ENCODE measurements at places on chromosomes 1 and 21.

- DNase-seq: no peak
Measured at GRCh38 chr21:29219165-29219770, 79.5 kb upstream of the BACH1 start.

DNA sequence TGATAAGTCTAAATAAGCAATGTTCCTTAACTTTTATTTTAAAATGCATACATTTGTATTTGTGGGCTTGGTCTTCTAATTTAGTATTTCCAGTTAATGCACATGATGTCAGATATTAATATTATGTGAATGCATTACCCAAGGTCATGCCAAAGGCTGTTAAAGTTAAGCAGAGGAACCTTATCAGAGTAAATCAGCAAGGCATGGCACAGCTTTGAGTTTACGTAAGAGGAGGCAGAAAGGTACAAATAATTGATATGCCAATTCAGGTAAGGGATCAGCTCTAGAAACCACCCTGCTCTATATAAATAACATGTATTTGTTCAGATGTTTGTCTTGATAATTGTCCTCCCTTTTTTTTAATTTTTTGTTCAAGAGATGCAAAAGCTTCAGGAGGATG is 64.5 kb upstream of the CHRM3 start:
- no peak for DNase-seq

- DNase-seq: no peak
Measured at GRCh38 chr1:212070720-212071302, 35.3 kb downstream of the DTL start.

DNA sequence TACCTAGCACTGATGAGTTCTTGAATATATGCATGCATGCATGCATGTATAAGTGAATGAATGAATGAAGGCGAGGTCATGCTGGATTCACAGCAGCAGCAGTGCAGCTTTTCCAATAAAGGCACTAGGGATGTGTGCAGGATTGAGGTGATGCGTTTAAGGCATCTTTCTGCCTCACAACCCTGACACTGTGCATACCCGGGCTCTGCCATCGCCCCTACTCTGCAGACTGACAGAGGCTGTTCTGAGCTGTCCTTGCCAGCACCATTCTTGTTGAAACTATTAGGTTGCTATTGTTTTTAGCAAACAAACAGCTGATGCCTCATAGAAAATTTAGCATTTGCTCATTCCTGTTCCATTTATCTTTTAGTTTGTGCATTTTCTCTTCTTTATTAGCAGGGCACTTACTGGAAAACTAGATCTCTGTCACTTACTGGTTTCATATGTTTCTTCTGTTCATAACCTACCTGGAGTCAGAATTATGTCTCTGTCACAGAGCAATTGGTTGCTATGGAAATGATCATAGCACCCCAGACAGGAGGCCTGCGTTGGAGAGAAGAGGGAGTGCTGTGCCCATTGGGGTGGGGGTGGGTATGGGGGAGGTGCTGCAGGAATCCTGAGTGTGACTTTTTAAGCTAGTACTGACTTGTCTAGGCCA is 79.0 kb downstream of the CD58 start:
- DNase-seq: no peak

- no peak for DNase-seq
Measured at GRCh38 chr1:100065183-100065968, 67.4 kb downstream of the SASS6 start.

DNA sequence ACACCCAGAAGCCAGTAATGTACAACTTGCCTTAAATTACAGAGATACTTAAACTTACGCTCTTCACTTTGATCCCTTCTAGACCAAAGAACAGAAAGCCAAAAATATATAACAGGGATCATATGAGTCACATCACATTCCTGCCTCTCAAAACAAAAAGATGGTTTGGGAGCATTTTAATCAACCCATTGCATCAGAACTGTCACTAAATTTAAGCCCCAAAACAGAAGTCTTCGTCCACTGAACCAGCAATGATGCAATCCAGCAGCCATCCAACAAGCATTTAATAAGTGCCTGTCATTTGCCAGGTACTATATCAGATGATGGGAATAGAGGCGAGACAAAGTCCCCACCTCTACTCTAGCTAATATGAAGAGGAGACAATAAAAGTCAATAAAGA is 42.7 kb upstream of the GLIS1 start:
- DNase-seq: no peak

- DNase-seq: no peak
Measured at GRCh38 chr1:4380564-4381168, 273.7 kb upstream of the AJAP1 start.

DNA sequence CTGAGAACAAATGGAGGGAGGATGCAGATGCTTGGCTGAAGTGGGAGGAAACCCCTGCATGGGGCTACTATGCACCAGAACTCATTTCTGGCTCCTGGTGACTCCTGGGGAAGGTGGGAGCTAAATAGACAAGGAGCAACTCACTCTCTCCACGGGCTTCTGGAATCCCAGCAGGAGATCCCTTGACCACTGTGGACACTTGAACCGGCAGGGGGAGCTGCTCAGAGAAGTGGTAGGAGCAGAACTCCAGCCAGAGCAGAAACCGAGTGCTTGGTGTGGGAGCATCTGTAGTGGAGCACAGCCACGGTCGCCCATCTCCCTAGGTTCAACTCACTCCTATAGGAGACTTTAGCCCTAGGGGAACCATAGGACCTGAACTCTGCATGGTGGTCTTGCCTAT is 205.6 kb upstream of the GJB5 start:
- DNase-seq: no peak

GRCh38 chr1:243849421-243850201 is 432 bp downstream of the AKT3 start:
- no peak for DNase-seq

- no peak for DNase-seq
Measured at GRCh38 chr21:22871692-22872091, 1873.5 kb downstream of the NCAM2 start.

GRCh38 chr1:56627636-56628039 is 17.5 kb upstream of the PRKAA2 start:
- DNase-seq: no peak

DNA sequence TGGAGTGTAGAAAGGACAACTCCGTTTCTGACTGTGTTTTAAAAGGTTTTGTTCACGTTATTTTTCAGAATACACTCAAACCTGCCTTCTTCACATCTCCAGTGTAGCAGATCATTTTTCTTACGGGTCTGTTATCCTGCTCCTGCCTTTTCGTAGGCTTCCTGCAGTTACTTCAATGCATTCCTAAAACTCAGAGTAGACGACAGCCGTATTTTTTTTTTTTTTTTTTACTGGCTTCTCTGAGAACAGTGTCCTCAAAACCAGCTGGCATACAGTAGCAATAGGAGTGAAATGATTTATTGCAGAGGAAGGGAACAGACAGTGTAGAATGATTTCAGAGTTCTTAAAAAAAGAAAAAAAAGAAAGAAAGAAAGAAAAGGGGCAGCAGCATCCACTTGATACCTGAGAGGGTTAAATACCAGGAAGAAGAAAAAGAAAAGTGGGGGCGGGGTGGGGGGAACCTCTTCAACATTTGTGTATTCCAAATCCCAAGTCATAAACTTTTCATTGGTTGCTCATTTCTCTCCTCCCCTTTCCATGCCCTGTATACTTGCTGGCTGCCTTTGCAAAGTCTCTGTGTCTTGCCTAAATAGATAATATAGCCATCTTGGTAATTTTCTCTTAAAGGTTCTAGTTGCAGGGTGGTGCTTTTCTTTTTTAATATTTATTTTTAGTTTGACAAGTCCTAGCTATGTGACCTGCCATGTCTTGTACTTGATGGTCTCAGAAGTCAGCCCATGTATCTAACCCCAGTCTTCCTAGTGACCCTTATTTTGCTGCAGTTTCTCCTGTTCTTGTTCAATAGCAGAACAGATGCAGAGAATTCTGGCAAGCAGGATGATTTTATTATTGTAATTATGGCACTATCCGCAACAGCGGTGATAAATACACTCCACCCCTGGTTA is 2.8 kb downstream of the TGFB2 start:
- DNase-seq: no peak

DNA sequence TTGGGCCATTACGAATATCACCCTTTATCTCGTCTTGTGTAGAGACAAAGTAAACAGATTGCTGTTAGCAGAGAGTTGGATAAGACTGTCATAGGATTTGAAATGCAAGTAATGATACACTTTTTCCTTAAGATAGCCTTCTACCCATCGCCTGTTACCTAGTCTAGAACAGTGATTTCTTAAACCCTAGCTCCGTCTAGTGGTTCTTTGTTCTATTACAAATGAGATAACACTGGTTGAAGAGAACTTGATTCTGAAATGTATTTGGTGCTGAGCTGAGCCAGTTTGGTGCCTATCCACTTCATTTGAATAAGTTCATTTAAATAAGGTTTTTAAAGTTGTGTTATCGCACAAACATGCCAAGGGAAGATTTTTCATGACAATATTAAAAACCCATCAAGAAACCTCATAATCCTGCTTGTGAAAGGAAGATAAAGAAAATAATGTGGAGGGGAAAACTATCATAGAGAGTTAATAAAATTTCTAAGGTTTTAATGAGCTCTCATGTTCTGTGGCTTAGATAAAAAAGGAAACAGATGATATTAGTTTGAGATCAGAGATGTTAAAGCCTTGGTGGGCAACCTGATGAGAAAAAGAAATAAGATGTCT is 1.5 kb upstream of the KCNH1 start:
- no peak for DNase-seq

- no peak for DNase-seq
Measured at GRCh38 chr1:226001963-226002666, 3.0 kb upstream of the SDE2 start.

- DNase-seq: no peak
Measured at GRCh38 chr1:21685946-21686678, 17.0 kb upstream of the RAP1GAP start.

DNA sequence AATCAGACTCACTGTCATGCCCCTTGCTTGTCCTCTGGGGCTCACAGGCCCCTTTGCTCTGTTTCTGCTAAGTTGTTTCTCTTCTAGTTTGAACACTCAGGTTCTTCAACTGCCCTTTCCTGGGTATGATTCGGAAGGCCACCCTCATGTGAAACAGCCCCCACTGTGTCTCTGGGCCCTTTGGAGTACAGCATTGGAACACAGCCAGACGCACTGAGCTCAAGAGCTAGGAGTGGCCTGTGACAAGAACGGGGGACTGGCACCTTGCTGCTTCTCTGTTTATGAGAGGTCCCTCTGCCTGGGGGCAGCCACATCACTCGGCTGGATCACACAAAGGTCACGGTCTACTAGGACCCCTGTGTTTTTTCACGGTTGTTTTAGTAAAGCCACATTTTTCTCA is 114.4 kb upstream of the ZC3H12A start:
- DNase-seq: no peak

DNA sequence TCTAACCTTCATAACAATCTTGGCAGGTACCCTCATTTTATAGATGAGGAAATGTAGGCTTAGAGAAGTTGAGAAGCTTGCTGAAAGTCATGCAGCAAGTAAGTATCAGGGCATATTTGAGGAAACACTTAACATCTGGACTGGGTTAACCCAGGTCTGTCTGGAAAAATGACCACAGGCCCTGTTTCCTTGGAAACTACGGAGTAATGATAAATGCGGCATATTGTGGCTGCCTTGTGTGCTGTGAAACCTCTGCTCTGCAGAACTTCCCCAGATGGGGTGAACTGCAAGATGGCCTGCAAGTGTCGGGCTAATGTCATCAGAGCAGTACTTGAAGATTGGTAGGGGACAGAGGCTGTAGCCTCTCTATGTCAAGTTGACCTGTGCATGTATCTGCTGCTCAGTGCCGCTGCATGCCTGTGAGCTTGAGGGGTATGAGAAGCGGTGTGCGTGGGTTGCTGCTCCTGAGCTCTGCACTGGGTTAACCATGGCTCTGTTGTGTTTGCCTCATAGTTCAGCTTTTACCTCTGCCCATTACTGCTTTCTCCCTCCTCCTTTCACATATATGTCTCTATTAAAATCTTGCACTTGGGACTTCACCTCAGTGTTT is 83.1 kb downstream of the WDR3 start:
- no peak for DNase-seq

- no peak for DNase-seq
Measured at GRCh38 chr1:230109895-230110667, 43.0 kb downstream of the GALNT2 start.

All from GOT3 (cell line).